ENCODE measurements at places on chromosomes 13 and 19.
A peak's percentile ranks its signal among the peaks of the same experiment; 100 is the strongest.

- DNase-seq, result no peak
Observed at GRCh38 chr19:29644210-29644609, 21.1 kb upstream of the PLEKHF1 start.

DNA sequence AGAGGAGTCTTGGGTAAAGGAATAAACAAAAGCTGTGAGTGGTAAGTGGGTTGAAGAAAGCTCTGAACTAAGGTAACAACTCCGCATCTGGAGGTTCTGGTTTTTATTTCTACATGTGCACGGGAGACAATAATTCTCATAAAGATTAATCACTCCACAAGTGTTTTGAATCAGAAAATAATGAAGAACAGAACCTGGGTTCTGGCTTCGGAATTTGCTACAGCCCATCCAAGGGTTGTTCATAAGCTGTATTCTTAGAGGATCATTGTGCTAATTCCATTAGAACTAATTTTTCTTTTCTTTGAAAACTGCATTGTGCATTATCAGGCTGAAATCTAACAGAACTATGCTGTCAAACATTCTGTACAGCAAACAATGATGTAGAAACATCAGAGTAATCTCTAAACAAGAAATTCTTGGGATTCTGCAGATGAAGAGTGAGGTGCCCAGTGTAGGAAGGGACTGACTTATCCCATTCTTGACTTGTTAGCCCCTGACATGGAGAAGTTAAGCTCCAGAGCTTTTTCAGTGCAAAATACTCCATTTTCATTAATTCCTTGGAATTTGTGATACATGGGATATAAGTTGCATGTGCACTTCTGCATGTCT is 368.2 kb downstream of the COG6 start:
- DNase-seq, result no peak

DNA sequence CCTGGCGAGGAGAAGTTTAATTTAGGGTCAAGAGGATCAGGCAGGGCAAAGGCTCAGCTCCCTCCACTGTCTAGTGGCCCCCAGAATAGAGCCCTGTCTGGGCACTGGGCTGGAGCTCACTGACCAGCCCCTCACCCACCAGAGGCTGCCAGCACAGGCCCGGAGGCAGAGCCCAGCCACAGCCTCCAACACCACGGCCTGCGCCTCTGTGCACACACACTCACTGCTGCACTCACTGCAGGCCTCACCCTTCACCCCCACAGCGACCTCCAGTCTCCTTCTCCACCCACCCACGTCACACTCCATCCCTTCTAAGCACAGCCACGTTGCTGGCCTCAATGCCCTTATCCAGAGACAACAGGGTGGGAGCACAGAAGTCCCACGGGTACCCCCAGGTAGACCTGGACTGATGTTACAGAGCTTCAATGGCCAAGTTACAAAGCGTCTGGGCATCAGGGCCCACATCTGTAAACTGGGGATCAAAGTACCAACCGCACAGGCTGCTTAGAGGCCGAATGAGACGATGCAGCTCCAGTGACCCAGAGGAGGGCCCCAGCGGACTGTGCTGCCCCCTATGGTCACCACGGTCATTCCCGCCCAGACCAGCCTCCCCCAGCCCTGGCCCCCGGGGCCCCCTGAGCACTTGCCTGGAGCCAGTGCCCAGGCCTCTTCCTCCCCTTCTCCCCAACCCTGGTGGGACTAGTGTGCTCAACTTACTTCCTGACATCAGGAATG is 4.5 kb upstream of the PRKD2 start:
- DNase-seq, result no peak

GRCh38 chr19:29016926-29017760 is 195.8 kb downstream of the UQCRFS1 start:
- no peak for DNase-seq

GRCh38 chr13:59633290-59633689 is 530.4 kb downstream of the DIAPH3 start:
- no peak for DNase-seq

DNA sequence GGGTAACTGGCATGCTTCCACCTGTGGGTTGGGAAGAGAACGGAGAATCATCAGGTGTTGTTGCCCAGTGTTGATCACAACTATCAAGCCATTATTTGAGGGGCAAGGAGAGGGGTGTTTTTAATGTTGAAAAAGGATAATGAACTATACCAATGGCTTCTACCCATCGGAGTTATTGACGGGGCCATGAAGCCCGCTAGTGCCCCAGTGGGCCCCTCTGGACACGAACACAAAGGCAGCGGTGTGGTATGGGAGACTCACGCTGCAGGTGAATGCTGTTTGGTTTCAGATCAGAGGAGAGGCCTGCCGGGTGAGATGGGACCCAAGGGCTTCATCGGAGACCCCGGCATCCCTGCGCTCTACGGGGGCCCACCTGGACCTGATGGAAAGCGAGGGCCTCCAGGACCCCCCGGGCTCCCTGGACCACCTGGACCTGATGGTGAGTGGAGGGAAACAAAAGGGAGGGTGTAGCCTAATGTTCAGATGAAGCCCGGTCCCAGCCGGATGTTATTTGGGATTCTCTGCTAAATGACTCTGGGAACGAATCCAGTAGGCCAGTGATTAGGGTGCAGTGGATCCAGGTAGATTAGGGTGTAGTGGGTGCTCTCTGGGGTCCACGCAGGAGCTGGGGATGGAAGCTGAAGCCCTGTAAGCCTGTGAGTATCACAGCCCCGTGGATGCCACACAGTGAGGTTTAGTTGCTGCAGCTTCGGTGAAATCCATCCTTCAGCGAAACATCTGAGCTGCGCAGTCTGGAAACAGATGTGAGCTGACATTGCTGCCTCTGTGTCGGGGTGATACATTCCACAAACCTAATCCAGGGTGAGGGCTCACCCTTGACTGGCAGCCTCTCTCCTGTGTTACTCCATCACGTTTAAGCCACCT is 111.3 kb downstream of the RAB20 start:
- no peak for DNase-seq

GRCh38 chr19:6216996-6217751 is 62.6 kb downstream of the MLLT1 start:
- DNase-seq, result peak; percentile 70

GRCh38 chr13:48230541-48230940 is 2.5 kb upstream of the ITM2B start:
- DNase-seq, result no peak

DNA sequence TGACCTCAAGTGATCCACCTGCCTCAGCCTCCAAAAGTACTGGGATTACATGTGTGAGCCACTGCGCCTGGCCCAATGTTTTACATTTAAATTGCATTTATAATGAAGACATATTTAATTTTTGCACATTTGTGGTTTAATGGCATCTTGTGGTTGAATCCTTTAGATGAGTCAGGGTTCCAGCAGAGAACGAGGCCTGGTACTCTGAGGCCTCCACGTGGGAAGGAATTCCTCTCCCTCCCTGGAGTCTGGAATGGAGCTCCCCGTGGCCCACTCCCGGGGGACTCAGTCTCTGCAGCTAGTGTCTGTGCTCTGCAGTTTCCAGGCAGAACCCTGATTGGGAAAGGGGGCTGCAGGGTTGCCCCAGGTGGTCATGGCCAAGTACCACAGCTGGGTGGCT is 24.2 kb downstream of the ZFR2 start:
- no peak for DNase-seq

DNA sequence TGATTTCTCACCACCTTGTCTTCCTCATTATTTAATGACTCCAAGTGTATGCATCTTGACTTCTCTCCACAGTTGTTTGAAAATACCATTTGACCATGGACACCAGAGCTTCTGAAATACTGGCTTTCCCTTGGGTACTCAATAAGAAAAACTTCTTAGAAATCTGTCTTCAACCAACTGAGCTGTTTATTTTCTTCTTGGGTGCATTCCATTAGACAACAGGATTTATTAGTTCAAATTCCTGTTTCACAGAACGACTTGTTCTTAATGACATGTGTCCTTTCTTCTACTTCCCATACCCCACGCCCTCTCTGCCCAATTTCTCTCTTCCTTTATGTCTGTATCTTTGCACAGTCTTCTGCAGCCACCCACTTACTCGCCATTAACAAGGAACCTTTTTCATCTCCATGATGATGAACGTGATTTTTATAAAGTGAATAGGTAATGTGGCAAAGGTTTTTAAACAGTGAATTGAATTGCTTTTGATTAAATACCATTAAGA is 11.3 kb upstream of the ITM2B start:
- no peak for DNase-seq

DNA sequence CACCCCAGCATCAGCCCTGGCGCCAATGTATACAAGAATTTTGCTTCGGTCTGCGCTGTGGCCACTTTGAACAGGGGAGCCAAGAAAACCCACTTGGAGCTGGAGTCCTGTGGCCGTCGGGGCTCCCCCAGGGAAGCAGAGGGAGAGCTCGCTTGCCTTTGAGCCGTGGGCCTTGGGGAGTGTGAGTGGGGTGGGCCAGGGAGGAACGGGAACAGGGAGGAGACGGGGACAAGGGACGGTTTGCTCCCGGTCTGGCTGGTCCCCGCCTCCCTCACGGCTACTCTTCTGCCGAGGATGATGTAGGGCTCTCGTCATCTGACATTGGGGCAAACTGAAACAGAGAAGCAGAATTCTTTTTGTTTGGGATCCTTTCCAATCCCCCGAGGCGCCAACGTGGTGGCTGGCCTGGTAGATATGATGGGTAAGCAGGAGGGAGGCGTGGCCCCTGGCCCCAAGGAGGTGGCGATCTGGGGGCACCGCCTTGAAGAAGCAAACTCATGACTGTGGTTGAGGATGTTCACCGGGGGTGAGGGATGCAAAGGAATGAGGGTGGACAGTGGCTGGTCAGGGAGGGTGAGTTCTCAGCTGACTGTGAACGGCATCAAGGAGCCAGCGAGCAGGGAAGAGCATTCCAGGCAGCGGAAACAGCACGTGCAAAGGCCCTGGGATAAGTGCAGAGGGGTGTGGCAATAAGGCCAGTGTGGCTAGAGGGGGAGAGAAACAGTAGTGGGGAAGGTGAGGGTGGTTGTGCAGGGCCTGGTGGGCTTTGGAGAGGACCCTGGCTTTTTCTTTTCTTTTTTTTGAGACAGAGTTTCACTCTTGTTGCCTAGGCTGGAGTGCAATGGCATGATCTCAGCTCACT is 10.9 kb upstream of the SPC24 start:
- DNase-seq, result no peak

DNA sequence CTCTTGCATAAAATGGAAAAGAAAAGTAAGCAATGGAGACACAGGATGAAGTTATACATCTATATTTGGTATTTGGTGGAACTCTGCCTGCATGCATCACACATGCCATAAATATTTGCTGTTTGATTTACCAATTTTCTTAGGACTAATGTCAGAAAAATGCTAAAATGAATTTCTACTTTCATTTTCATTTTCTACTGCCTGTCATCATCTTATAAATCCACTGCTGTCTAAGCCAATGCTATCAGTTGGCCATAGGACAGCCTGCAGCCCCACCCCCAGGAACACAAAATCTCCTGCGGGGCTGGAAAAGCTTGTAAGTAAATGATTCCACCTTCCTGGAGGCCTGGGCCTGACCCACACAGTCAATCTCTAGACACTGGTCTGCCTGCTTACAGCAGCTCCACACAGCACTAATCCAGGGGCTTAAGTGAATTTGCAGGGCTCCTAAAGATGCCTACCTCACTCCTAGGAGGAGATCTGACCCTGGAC is 122.0 kb downstream of the ENOX1 start:
- DNase-seq, result no peak

DNA sequence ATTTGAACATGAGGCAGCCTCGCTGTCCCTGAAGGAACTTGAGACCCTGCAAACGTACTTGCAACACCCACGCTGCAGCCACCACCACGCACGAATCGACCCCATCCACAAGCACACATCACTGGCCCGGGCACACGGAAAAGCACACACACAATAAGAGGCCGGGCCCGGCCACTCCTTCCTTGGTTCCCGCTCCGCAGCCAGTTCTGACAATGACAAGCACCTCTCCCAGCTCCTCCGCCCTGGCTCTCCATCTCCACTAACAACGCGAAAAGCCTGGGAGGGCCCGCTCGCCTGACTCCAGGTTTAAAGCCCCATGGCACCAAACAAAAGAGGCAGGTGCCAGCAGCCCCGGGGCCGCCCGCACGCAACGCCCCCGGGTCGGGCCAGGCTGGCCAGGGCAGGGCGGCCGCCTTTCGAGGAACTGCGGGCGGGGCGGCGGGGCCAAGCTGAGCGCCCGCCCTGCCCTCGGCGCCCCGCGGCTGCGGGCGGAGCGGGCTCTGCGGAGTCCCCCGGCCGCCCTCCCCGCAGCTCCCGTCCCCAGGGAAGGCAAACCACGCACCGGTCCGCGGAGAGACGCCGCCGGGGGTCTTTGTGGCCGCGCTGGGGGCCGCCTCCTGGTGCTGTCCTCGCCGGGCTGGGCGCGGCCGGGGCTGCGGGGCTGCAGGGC is 495 bp downstream of the DCLK1 start:
- peak; percentile 64 for DNase-seq

- DNase-seq, result no peak
Observed at GRCh38 chr13:71768881-71769280, 98.1 kb downstream of the DACH1 start.

DNA sequence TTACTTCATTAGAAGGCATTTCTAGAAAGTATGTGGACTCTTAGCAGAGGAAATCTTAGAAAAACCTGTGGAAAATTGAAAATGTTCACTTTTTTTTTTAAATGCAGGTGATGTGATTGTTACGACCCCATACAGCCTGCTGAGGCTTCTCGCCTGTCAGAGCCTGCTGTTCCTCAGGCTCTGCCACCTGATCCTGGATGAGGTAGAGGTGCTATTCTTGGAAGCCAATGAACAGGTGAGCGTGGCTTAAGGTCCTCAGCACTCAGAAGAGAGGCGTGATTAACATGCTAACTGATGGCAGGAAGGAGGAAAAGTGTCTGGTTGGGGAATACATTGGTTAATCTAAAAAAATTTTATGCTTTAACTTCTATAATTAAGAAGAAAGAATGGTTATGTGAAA is 71.4 kb downstream of the SLC7A9 start:
- no peak for DNase-seq

- DNase-seq, result no peak
Observed at GRCh38 chr19:8900421-8900820, 68.2 kb downstream of the MBD3L1 start.

DNA sequence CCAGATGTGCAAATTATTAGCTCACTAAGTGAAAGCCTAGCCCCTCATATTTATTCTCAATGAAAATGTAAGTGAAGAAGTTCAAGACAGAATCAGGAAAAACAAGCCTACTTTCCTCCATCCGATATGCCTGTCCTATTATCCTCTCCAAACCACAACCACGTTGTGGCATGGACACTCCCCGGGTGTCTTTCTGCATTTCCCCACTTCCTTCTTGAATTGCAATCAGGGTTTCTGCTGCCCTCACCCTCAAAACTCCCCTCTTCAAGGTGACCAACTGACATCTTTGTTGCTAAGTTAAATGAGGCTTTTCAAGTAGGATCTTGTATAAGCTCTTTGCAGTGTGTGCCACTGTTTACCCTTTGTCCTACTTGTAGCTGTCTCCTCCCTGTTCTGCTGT is 11.8 kb downstream of the SLC25A30 start:
- no peak for DNase-seq

All from D341Med (cell line).